ENCODE measurements at places on chromosomes 7 and 10.

- DNase-seq, result no peak
Observed at GRCh38 chr7:44064791-44065430, 456 bp downstream of the PGAM2 start.

DNA sequence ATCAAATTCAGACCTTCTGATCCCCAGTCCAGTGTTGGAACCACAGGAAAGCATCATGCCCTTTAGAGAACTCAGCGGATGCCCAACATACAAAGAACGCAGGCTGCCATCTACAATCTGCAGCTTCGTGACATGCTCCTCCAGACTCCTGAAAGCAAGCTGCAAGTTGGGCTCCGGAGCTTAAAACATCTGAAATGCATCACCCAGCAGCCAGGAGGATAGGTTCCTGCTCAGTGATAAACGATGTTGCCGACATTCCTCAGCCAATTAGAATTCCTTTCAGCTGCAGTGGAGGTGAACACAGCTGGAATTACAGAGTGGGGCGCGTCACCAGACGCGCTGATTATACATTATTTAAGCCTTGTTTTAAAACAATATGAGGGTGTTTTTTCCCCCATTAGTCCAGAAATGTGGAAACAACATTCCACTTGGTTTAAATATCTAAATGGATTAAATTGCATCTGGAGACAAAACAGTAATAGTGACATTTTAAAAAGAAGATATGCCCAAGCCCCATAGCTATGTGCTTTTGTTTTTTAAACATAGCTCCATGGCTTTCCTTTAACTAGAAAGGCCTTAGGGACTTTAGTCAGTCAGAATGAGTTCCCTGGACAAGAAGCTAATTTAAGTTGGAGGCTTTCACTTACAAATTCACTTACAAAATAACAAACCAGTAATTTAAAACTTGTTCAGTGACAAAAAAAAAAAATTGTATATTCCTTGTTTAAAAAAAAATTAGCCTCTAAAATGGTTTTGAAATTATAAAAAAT lies 6.3 kb downstream of the SMURF1 start:
- peak; percentile 77 for DNase-seq

GRCh38 chr10:76245951-76246495 lies 814.6 kb downstream of the LRMDA start:
- DNase-seq, result no peak

DNA sequence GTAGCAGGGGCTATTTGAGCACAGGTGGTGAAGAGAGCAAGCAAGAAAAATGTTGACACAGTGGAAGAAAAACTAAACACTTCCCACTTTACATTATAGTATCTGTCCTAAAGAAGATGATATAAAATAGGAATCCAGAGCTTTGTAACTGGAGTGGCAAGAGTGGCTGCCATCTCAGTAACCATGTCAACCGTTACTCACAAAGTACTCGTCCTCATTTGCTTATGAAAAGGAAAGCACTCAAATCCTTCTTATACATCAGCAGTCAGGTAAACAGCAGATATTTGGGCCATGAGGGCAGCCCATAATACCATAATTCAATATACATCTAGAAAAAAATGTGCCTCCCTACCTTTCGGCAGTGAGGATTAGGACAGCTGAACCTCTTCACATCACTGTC lies 70.1 kb downstream of the RNF216 start:
- DNase-seq, result no peak

DNA sequence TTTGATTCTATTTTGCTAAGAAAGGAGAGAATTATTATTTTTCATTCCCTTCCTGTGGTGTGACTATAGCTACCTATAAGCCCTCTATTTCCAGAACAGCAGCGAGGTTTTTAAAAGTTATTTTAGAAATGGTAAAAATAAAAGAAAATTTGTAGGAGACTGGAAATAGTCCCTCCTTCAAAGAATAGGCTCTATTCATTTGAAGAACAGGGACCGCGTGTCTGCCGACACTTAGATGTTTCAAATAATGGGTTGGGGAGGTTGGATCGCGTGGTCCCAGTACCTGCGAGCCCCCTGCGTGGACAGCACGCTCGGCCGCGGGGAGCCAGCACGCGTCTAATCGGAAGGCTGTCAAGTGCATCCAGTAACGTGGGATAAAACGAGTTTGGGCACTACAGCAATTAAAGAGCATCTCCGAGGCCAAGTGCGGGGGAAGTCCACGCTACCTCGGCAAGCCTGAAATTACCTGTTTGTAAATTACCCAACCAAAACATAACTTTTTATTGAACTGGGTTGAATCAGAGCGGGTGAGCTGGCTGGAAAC lies 1.0 kb downstream of the CACNA2D1 start:
- peak; percentile 46 for DNase-seq

- DNase-seq, result peak; percentile 74
Observed at GRCh38 chr7:47591655-47592572, 10.0 kb upstream of the TNS3 start.

GRCh38 chr10:30782537-30783461 lies 153.2 kb upstream of the LYZL2 start:
- peak; percentile 54 for DNase-seq

GRCh38 chr10:56633876-56634452 lies 272.9 kb upstream of the ZWINT start:
- DNase-seq, result no peak

GRCh38 chr7:44738051-44738723 lies 10.5 kb upstream of the ZMIZ2 start:
- DNase-seq, result peak; percentile 25

DNA sequence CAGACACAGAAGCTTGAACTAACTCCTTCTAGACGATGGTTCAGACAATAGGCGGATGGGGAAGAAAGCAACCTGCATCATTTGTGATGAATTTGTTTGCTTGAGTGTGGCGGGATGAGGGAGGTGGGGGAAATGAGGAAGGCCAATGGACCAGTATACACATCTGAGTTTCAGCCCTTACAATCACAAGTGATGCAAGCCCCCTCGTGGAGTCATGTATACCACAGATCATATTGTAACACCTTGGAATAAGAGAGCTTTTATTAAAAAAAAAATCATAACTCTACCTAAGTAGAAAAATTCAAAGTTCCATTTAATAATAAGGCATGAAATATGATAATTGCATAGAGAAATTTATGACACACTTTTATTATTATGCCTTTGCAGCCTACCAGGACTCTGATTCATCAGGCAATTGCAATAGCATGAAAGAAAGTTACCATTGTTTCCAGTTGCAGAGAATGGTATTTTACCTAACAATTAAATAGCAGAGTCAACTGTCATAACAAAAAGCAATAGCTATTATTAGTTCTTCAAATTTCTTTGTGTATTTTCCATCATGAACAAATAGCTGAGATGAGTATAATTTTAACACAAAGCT lies 230.2 kb upstream of the AKR1E2 start:
- DNase-seq, result no peak

GRCh38 chr7:139568813-139569490 lies 45.5 kb downstream of the CLEC2L start:
- no peak for DNase-seq

DNA sequence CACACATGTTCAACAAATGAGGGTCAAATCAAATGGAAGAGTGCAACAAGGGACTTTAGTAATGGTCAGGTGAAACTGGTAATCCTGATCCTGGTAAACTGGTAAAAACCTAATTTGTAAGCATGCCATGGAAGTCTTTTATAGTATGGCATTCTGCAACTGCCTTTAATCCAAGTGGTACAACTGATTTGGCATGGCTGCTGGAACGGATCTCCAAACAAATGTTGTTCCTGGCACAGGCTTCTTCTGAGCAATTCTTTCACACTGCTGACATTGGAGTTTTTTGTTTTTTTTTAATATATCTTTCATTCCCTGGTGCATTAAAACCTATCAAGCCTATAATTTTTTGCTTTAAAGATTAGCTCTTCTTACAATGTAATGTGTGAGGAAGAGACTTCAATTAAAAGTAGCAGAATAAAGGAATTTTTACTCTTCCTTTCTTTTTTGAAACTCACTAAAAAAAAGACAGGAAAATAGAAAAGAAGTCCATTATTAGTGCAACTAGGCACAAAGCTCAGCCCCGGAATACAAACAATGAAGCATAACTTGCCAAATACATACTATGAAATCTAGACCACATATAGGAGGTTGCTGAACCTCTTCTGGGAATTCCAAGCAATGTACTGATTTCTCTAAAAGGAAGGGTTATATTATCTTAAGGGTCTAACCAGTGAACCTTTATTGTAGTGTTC lies 79.3 kb upstream of the OIT3 start:
- no peak for DNase-seq

GRCh38 chr7:156811706-156812105 lies 81.3 kb downstream of the LMBR1 start:
- DNase-seq, result no peak

DNA sequence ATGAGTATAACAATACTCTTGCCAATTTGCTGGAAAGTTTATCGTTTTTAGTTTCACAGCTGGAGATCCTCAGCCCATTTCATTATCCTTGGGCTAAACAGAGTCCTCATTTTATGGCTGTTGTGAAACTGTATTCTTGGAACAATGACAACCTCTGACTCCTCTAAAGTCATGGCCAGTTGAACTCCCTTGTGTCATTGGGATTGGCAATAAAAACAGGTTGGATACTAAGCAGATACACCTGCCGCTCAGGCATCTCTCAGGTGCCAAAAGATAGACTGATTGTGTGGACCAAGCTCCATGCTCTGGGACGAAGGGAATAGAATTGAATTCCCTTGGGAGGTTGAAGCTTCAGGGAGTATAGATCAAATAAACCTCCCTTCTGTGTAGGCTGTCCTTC lies 182.2 kb downstream of the WDR11 start:
- no peak for DNase-seq

DNA sequence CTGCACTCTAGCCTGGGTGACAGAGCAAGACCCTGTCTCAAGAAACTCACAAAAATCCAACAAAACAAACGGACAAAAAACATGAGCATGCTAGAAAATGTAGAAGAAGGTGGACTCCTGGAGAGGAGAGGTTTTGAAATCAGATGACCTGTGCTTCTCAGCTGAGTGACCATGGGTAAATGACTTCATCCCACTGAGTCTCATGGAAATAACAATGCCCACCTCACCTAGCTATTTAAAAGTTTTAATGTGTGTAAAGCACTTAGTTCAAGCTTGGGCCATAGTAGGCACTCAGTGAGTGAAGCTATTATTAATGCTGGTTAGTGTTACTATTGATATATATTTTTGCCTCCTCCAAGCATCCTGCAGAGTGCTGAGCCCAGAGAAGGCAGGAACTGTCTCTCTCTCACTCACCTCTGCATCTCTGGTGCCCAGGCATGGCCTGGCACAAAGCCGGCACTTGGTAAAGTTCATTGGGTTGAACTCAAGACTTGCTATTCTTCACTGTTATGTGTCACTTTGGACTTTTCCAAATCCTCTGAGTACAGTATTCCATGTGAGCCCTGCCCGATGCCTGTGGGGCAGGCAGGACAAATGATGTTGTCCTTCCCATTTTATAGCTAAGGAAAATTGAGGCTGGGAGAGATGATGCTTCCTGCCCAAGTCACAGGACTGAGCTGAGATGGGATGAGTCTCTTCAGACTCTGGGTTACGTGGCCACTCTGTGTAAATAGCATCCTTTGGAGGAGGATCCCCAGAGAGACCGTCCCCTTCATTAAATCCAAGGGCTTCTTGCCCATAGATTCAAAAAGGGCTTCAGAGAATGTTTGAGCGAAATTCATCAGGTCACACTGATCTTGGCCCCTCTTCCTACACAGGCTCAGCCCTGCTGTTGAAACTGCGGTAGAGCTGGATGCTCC lies 81.4 kb upstream of the EMX2 start:
- peak; percentile 86 for DNase-seq

- DNase-seq, result peak; percentile 33
Observed at GRCh38 chr10:125343118-125343925, 183.0 kb upstream of the CTBP2 start.

Measured in EL (cell line).